ENCODE measurements at places on chromosomes 12 and 14.
A peak's percentile ranks its signal among the peaks of the same experiment; 100 is the strongest.

DNA sequence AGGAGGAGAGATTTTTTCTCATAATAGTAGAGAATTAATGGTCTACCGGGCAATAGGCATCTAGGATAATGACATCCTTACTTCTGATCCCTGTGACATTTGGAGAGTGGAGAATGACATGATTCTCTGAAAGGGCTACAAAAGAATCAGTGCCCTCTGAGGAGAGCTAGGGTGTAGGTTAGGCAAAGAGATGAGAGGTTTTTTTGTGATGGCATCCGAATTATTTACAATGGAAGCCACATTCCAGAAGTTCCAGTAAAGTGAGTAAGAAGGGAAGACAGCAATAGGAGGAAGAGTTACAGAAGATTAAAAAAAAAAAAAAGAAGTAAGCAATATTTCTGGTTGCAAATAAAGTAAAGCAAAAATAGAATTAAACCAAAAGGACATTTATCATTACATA, 478.0 kb downstream of the RMST start:
- DNase-seq: no peak

GRCh38 chr12:113134071-113134470, 1.5 kb downstream of the RASAL1 start:
- DNase-seq: no peak

GRCh38 chr12:29508949-29509348, 11.5 kb upstream of the OVCH1 start:
- DNase-seq: no peak

- no peak for DNase-seq
Observed at GRCh38 chr12:112018571-112019237, 5.5 kb downstream of the ERP29 start.

DNA sequence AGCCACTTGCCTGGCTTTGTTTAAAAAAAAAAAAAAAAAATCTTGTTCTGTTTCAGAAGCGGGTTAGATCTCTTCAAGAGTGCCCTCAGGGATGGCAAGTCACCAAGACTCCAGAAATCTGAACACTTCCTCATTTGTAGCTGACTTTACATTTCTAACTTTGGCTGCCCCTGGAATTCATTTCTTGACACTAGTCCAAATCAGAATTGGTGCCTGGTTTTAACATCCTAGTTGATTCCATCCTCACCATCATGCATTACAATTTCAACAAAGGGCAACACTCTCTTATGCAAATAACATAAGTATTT, 295.5 kb downstream of the RMST start:
- DNase-seq: no peak

DNA sequence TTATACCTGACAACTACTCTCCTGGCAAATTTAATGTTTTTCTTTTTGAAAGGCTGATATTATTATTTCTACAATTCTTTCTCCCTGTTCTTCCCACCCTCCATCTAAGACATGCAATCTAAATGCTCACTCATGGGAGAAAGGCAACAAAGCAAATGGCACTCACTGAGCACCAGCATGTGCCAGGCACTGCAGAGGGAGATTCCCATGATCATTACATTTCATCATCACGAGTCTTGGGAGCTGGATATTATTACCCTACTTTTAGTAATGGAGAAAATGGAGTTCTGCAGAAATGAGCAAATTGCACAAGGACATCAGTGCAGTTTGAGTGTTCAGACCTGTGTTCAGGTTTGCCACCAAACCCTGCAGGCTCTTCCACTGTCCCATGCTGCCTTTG, 27.9 kb downstream of the PPM1H start:
- DNase-seq: no peak

- peak; percentile 10 for DNase-seq
Observed at GRCh38 chr14:77302926-77303325, 17.8 kb downstream of the POMT2 start.

GRCh38 chr12:7907009-7907408, 29.0 kb downstream of the SLC2A3 start:
- DNase-seq: no peak

GRCh38 chr12:122022393-122023338, 982 bp downstream of the BCL7A start:
- DNase-seq: no peak
